Endothelial cell of umbilical vein (primary cell): ENCODE measurements at places on chromosomes 7 and 10. TPM values are rescaled to one million over a fixed set of nuclear protein-coding genes. Genes with fewer than 3 reads are reported as not detected.

GRCh38 chr7:46247664-46248063, 326.6 kb upstream of the IGFBP3 start:
- DNase-seq = no peak

GRCh38 chr7:30660331-30661255, 21.7 kb downstream of the CRHR2 start:
- DNase-seq = no peak

Gene CCAR1
- total RNA-seq = 83.3 and 92.9 TPM in 2 replicates

Gene CRTAC1
- 0.72 and 3.0 TPM in 2 replicates for total RNA-seq

GRCh38 chr10:110029450-110029849, 21.7 kb downstream of the ADD3 start:
- no peak for DNase-seq

Gene CALML5
- not detected in 2 replicates for total RNA-seq

Gene KEL
- 0.23 and 1.2 TPM in 2 replicates for total RNA-seq

Gene COL1A2
- total RNA-seq = 5.6 and 40.8 TPM in 2 replicates

- DNase-seq = no peak
These were observed 3.9 kb downstream of the C10orf62 start for GRCh38 chr10:97593421-97593820.

DNA sequence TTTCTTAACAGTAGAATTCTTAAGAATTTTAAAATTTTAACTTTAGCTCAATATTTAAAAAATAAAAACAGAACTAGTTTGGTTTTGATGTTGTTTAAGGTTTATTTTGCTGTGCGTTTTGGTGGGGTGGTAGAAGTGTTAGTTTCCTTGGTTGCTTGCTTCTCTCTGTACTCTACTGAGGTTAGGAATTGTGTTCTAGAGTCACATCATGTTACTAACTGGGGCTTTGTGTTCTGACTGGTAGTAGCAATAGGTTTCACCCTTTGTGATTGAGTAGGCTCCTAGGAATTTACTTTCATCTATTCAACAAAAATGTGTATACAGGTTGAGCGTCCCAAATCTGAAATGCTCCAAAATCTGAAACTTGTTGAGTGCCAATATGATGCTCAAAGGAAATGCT, 99.5 kb downstream of the ZEB1 start:
- DNase-seq = no peak

DNA sequence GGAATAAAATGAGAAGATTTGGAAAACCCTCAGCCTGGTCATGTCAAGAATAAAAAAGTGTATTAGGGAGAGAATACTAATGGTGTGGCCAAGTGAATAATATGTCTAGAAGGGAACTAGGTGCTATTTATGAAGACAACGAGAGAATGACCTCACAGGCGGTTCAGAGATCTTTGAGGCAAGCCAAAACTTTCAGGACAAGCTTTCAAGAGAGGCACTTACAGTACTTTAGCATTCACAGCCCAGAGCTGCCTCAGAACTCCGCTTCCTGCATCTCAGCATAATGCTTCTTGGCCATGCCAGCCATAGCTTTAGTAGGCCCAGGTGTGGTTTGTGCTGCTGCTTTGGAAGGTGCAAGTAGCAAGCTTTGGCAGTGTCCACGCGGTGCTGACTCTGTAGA, 37.2 kb upstream of the CCDC7 start:
- no peak for DNase-seq

Gene LAMB4
- 0.20 and 0.72 TPM in 2 replicates for total RNA-seq

Gene KLF14
- total RNA-seq = not detected in 2 replicates

Gene RADIL
- 1.0 and 2.5 TPM in 2 replicates for total RNA-seq

DNA sequence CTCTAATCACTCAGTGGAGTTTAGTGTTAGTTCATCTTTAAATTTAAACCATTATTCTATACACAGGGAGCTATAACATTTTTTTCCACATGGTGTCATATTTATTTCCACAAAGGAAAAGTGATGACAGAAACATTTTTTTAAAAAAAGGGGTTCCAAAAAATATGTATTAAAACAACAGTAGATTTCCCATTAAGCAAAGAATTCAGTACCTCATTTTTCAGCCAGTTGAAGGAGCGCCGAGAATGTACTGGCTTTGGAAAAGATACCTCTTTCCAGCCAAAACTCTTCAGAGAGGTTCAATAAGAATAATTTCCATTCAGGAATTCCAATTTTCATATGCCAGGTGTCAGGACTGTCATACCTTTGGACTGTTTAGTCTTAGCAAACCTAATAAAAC, 250.5 kb upstream of the MEOX2 start:
- no peak for DNase-seq

Gene CHRM2
- not detected in 2 replicates for total RNA-seq

DNA sequence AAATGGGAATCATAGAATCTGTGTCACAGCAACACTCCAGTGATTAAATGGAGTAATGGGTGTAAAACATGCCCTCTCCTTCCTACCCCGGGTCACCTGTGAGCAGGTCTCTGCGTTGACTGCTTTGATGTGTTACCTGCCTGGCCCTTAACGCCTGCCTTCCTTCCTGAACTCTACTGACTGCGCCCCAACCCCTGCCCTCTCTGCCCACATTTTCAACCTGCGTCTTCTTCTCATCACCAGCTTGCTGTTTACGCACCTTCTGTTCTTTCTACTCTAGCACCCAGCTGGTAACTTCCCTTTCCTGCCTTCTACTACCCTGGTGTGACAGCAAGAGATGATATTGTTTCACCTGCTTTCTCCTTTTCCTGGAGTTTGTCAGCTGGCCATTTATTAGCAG, 303.0 kb upstream of the LRGUK start:
- no peak for DNase-seq

DNA sequence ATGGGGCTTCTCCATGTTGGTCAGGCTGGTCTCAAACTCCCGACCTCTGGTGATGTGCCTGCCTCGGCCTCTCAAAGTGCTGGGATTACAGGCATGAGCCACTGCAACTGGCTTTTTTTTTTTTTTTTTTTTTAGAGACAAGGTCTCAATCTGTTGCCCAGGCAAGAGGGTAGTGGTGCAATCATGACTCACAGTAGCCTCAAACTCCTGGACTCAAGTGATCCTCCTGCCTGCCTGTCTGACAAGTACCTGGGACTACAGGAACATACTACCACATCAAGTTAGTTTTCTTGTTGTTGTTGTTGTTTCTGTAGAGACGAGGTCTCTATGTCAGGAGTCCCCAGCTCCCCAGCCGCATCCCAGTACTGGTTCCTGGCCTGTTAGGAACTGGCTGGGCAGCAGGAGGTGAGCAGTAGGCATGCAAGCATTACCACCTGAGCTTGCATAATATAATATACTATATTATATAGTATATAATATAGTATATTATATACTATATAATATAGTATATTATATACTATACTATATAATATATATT, 55.7 kb downstream of the TPK1 start:
- DNase-seq = no peak

DNA sequence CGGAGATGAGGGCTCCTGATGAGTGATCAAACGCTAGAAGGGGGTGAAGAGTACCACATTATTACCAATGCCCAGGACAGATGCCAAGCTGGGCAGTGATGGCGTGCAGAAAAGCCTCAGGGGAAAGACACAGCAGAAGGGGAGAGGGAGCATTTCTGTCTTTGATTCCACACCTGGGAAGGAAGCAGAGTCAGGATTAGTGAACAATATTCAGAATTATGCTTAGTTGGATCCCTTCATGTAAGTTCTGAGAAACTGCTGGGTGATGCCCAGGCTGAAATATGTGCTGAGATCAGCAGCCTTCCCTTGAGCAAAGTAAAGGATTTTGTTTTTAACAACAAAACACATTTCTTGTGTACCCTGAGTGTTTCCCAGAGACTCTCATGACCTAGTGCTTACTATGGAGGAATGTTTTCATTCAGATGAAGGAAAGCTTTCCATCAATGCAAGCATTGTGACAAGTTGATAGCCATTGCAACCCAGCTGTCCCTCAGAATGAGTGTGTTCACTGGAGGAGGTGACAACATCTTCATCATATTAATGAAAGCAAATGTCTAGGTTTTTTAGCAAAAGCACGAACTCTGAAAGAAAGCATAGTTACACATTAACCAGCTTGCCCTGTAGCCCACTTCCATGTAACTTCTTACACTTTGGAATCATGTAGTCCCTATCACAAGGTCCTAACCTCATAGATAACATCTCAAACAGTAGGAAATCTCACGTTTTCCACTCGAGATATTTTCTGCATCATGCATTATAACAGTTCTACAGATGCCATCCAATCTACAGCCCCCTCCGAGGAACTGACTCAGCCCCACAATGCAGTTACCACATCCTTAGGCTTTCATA, 23.8 kb upstream of the AKR1C1 start:
- no peak for DNase-seq

Gene RASA4B
- total RNA-seq = 5.8 and 9.8 TPM in 2 replicates

- DNase-seq = no peak
These were observed 4.4 kb upstream of the TBX20 start for GRCh38 chr7:35258125-35258867.

Gene IDI2
- not detected in 2 replicates for total RNA-seq

DNA sequence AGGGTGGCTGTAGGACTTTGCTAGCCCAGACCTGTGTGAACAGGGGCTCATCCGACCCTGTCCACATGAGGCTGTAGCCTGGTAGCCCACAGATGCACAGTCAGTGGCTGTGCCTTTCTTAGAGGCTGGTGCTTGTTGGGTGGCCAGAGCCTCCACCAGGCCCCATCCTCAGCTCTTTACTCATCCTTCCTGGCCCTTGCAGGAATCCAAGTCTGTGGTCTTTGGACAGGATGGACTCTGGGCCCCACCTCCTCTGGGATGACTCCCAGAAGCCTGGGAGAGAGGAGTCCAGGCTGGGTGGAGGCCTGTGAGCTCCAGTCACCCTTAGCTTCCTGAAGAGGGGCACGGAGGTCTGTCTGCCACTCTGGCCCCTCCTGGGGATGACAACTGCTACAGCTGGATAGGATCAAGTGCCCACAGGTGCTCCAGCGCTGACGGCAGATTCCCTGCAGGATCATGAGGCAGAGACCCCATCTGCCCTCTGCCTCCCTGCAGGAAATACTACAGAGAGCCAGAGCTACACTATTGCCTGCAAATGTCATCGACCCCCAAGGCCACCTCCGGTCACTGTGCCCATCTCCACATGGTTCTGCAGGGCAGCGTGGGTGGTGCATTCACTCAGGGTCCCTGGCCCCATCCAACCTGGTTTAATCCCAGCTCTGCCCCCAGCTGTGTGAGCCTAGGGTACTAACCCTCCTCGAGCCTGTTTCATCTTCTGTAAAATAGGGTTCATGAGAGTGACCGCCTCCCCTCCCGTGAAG, 114.5 kb downstream of the PTPN20 start:
- DNase-seq = no peak

GRCh38 chr10:130378556-130379400, 242.6 kb downstream of the GLRX3 start:
- DNase-seq = no peak

Gene MKI67
- total RNA-seq = 101 and 125 TPM in 2 replicates

DNA sequence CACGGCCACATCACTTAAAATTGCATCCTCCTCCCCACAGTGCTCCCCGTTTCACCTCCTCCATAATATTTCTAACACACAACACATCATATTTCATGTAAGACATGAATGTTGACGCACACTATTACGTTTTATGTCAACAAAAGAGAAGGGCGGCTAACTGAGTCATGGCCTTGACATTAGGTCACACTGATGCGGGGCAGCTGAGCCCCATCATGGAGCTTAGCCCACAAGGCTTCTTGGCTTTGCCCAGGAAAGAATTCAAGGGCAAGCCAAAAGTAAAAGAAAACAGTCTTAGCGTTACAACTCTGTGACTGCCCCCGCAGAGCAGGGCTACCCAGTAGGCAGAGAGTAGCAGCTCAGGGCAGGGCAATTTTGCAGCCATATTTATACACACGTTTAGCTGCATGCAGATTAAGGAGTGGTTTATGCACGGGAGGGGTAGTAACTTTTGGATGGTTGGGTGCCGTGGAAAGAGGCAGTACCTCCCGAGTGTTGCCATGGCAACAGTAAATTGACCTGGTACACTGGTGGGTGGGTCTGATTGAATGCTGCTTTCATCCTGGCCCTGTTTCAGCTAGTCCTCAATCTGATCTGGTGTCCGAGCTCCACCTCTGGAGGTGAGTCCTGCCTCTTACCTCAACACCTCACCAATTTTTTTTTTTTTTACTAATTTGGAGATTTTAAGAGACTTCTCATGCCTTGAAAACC, 156.2 kb upstream of the FRMD4A start:
- no peak for DNase-seq

Gene PTPRZ1
- total RNA-seq = not detected in 2 replicates

GRCh38 chr10:9043466-9043865, 989.0 kb downstream of the GATA3 start:
- peak; percentile 13 for DNase-seq

GRCh38 chr10:12787297-12787696, 214.2 kb downstream of the CCDC3 start:
- DNase-seq = no peak

- DNase-seq = no peak
These were observed 11.5 kb upstream of the KLRG2 start for GRCh38 chr7:139494835-139495579.

GRCh38 chr10:80292607-80293239, 3.3 kb upstream of the MAT1A start:
- DNase-seq = no peak

- no peak for DNase-seq
These were observed 250.9 kb upstream of the SORCS1 start for GRCh38 chr10:107415446-107415845.

GRCh38 chr10:70125918-70126552, 6.6 kb downstream of the AIFM2 start:
- no peak for DNase-seq
